ENCODE measurements at places on chromosomes 4 and X.

DNA sequence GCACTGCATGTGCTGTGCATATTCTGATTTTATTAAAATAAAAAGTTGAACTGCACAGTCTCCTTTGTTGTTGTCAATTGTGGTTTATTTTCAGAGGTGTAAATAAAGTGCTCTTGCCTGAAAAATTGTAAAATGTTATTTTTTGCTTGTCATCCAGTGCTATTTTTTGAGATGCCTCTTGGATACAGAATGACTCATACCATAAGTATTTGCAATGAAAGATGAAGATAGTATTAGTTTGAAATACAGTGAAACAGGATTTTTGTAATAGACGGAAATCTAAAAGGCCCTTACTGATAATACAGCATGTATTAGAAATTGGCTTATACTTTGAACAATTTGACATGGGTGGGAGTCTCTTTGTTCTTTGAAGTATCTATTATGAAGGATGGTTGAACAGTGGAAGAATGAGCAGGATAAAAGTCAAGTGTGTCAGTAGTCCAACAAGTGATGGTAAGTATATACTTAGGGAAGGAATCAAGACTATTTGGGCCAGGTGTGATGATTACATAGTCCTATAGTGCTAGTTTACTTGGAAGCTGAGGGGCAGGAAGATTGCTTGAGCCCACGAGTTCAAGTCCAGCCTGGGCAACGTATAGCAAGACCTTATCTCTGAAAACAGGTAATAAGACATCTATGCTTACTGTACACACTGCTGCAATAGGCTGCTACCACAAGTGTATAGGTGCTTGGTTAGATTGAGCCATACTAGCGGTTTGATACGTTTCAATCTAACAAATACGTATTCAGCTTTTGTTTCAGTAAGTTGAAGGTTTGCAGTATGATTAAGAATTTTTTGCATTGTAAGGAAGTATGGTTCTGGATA is 16.4 kb downstream of the DDX3X start:
- no peak for DNase-seq

- no peak for DNase-seq
Measured at GRCh38 chr4:11415409-11416070, 13.2 kb downstream of the HS3ST1 start.

- DNase-seq = no peak
Measured at GRCh38 chrX:78514852-78515251, 144.3 kb downstream of the RTL3 start.

- DNase-seq = no peak
Measured at GRCh38 chr4:165464376-165464775, 85.6 kb downstream of the CPE start.

DNA sequence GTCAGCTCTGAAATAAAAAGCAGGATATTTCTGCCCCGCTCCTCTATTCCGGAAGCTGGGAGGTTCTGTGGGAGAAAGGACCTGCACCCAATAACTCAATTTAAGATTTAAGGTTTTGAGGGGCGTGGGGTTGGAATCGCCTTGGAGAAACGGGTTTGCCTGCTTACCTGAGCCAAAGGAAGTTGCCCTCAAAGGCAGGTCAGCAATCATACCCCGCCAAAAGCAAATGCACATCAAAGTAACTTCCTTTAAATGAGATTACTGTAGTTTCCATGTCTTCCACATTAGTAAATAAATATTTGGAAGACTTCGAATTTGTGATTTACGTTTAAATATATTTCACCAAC is 978 bp upstream of the HS3ST1 start:
- DNase-seq = no peak

DNA sequence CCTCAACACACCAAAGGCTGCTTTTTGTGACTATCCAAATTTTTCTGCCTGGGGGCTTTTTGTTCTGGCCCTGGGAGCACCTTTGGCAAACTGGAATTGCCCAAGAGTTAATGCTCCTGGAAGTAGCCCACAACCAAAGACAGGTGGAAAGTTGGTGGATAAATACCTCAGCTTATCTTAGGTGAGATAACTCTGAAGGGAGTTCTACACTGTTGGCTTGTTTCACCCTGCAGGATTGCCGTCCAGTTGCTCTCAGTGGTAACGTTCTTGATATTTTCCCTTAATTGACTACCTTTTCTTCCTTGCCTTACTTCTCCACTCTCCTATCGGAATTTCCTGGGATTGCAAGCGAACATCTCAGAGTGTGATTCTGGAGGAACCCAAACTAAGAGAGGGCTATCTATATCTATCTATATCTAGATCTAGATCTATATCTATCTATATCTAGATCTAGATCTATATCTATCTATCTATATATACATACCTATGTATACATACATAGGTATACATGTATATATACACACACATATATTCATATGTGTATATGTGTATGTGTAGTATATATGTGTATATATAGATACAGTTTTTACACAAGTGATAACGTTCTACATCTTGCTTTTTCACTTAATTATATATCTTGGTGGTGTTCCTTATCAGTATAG is 82.6 kb upstream of the DHX15 start:
- DNase-seq = no peak

- no peak for DNase-seq
Measured at GRCh38 chr4:75779105-75779757, 54.9 kb downstream of the USO1 start.

GRCh38 chrX:30973784-30974427 is 84.9 kb upstream of the TAB3 start:
- DNase-seq = no peak

- no peak for DNase-seq
Measured at GRCh38 chr4:48122756-48123155, 11.3 kb downstream of the TXK start.

- DNase-seq = no peak
Measured at GRCh38 chrX:109312757-109313156, 169.1 kb downstream of the GUCY2F start.

- DNase-seq = no peak
Measured at GRCh38 chrX:95318882-95319281, 1365.8 kb upstream of the DIAPH2 start.

- no peak for DNase-seq
Measured at GRCh38 chr4:159281771-159282170, 178.9 kb downstream of the RAPGEF2 start.

DNA sequence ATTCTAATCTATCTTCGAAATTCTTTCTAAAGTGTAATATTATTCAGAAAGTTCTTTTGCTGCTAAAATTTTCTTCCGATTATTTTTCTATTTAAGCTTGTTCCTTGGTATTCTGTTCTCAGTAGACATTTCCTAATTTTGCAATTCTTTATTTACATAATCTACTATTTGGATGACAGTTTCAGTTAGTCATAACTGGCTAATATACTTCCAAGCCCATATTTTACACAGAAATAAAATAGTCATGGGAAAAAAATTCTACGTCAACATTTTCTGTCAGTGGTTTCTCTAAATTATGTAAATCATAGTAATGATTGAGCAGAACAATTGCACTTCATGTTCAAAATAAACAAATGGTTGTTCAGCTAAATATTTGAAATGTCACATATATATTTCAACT is 178.0 kb upstream of the ANKRD50 start:
- no peak for DNase-seq

GRCh38 chr4:39085891-39086290 is 23.9 kb downstream of the KLHL5 start:
- DNase-seq = no peak

DNA sequence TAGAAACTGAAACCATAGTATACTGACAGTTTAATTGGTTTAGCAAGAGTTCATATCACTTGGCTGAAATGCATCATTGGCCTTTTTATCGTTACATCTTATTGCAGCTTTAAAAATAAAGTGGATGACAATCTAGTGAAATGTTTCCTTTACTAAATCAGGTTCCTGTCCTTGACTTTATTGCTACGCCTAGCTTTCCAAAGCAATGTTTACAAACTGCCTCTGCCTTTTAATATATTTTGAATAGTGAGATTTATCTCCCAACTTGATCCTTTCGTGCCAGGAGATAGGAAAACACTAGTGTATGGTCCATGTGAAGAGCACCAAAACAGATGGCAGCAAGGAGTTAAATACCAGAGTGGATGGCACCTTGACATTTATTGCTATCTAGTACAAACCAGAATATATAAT is 67.0 kb downstream of the GPC3 start:
- no peak for DNase-seq

DNA sequence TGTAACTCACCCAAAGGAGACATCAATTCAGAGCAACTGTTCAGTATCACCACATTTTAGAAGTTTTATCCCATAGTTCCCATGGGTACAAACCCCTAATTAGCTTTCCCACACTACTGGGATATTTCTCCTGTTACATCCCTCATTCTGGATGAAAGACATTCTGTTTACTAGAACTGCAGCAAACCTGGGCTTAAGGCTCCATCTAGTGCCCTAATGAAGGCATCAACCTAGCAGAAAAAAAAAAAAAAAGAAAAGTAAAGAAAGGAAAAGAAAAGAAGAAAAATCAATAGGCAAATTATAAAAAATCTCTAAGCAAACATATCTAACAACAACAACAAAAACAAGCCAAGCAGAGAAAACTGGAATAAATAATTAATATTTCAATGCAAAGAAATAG is 133.7 kb upstream of the CPXCR1 start:
- no peak for DNase-seq

DNA sequence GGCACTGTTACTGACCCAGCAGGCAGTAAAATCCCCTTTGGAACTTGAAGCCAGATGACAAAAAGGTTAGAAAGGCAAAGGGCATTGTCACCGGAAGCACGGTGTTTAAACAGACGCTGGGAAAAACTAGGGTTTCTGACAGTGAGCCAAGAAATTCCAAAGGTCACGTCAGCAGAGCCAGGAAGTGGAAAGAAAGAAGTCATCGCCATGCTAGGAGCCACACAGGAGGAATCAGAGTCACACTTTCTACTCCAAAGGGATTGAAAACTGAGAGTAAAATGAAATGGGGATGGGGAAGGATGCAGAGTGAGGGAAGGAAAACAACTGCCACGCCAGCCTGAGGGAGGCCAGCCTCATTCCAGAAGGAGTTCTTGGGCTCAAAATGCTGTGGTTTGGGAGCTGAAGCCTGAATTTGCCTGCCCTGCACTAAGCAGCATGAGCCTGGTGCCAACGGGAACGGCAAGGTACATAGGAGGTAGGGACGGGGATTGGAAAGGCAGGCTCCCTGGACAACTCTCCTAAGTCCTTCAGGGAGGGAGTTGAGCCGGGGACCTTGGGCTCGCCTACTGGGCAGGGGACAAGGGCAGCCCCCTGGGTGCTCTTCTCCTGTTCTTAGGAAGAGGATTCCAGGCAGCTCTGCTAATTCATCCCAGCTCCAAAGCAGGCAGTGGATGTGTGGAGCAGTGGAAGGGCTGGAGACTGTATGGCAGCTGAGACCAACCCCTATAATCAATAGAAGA is 66.8 kb downstream of the SOWAHB start:
- DNase-seq = no peak

GRCh38 chrX:31854716-31855115 is 782.9 kb upstream of the FTHL17 start:
- no peak for DNase-seq

- no peak for DNase-seq
Measured at GRCh38 chrX:154600759-154601374, 15.9 kb downstream of the CTAG1A start.

GRCh38 chr4:70614184-70614555 is 14.4 kb upstream of the ENAM start:
- no peak for DNase-seq

DNA sequence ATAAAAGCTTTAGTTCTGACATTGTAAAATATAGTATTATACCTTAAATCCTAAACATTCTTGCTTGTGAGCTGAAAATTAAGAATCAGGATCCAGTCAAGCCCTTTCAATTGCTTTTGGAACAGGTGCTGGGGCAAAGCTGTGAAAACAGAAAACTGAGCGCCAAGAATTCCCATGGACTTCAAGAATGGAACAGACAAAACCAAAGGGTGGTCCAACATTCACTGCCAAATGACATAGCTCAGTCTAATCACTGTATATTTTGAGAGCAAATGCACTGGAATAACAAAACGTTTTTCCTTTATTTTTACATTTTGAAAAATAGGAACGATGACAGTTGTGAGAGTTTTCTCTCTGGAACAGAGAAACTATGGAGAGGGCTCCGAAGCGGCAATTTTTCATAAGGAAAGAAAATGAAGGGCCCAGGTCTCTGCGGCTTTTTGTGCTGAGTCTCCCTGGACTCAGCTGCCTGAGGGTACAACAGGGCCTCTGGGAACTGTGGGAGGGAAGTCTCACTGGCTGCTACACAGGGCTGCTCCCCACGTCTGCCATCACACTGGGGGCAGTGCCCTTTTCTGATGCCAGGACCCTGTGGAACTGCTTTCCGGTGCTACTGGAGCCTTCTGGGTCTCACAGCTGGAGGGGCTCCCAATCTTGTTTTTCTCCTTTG is 56.0 kb upstream of the BMPR1B start:
- DNase-seq = no peak

DNA sequence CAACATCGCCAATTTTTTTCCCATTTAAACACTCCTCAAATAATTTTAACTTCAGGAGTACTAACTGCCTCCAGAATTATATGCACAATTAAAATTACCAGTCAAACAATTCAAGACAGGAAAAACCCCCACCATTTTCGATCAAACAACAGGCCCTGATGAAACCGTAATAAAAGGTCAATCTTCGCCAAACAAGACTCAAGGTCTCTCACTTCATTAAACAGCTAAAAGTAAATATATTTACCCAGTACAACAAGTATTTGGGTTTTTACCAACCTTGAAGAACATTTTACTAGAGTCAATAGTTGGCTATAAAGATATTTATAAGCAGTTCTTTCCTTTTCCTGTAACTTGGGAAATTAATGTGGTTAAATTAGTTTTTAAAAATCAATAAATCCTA is 28.3 kb downstream of the RFC1 start:
- DNase-seq = no peak

DNA sequence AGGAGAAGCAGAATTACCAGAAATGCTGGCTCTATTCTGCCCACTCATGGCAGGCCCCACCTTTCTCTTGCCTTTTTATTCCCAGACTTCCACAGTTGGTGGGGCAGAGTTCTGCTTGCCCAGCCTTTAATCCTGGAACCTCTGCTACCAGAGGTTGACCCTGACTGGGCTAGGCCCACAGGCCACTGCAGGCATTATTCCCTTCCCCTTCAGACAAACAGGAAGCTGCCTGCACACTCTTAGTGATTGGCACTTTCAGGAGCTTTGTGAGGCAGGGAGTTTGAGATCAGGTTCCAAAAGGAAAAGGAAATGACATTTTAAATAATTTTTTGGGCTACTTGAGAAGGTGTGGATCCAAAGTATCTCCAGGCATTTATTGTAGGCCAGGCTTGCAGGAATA is 18.8 kb downstream of the MSN start:
- no peak for DNase-seq

DNA sequence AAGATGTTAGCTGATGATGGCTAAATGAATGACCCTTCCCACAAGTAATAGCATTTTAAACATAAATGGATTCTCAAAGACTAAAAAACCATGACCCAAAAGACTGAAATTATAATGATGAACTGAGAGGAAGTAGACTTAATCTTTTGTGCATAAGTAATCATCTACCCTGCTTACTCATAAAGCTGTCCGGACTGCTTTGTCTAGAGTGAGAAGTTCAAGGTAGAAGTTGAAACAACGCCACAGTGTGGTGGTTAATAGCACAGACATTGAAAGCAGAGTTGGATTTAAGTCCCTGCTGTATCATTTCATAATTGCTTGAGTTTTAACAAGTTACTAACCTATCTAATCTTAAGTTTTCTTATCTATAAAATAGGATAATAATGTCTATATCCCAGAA is 346.6 kb downstream of the CENPC start:
- no peak for DNase-seq

GRCh38 chr4:126264839-126265238 is 950.1 kb downstream of the FAT4 start:
- DNase-seq = no peak
